Body of pancreas (tissue), 4 donors: ENCODE measurements at places on chromosomes 6 and 20. TPM values are rescaled to one million over a fixed set of nuclear protein-coding genes. Genes with fewer than 3 reads are reported as not detected.

DNA sequence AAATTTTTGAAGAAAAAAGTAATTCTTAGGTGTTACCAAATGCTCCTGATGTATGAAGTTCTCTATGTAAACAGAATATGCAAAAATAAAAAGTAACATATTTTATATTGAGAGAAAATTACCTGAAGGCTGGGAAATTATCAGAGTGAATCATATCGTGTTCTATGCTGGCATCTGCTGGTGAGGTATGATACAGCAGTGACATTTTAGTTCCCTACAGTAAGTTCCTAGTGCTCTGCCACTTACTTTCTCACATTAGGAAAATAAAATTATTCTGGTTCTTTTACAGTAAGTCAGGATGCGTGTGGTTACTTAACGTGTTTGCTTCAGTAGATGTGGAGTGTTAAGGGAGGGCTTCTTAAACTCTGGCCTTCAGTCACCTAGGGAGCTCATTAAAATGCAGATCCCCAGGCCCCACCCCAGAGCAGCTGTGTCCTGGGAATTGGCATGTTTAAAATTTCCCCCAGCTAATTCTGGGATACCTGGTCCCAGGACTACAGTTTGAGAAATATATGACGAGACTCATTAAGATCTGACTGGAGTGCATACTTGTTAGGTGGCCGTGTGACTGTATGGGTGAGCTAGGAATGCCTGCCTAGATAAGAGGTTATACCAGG, 3.2 kb downstream of the ACTR5 start:
- peak; percentile 28 for DNase-seq

DNA sequence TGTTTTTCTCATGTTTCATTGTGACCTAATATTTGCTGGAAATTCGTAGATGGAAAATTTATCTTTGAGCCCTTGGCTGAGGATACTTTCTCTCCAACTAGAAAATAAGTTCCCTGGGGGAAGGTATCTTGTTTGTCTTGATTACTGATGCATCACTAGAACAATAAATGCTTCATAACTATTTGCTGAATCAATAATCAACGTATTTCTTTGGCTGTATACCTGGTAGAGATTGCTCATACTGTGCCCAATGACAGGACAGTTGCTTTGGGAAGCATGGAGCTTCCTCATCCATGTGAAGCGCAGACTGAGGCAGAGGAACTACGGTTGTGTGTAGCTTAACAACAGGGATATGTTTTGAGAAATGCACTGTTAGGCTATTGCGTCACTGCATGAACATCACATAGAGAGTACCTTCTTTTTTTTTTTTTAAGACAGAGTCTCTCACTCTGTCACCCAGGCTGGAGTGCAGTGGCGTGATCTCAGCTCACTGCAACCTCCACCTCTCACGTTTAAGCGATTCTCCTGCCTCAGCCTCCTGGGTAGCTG, 34.2 kb upstream of the RPN2 start:
- no peak for DNase-seq

GRCh38 chr6:143003676-143004075, 57.0 kb upstream of the AIG1 start:
- DNase-seq, result no peak

GRCh38 chr6:134438837-134439236, 120.9 kb upstream of the SGK1 start:
- no peak for DNase-seq

Gene HLA-DQA2
- total RNA-seq, result not detected

Gene TCF19
- total RNA-seq, result 2.0 TPM

Gene CRISP2
- not detected for total RNA-seq
